Activated CD4-positive, alpha-beta T cell treated with anti-CD3 and anti-CD28 coated beads, Interleukin-2, amount 10 ng/mL, durations not matched to agents 24 days and 14 days (primary cell): ENCODE measurements at places on chromosomes 5 and 9. TPM values are rescaled to one million over a fixed set of nuclear protein-coding genes. Genes with fewer than 3 reads are reported as not detected.

- DNase-seq, result no peak
- no peak overlapping the region for H3K27ac ChIP-seq
- no peak overlapping the region for H3K4me3 ChIP-seq
Observed at GRCh38 chr9:18588002-18588401, 114.0 kb downstream of the ADAMTSL1 start.

DNA sequence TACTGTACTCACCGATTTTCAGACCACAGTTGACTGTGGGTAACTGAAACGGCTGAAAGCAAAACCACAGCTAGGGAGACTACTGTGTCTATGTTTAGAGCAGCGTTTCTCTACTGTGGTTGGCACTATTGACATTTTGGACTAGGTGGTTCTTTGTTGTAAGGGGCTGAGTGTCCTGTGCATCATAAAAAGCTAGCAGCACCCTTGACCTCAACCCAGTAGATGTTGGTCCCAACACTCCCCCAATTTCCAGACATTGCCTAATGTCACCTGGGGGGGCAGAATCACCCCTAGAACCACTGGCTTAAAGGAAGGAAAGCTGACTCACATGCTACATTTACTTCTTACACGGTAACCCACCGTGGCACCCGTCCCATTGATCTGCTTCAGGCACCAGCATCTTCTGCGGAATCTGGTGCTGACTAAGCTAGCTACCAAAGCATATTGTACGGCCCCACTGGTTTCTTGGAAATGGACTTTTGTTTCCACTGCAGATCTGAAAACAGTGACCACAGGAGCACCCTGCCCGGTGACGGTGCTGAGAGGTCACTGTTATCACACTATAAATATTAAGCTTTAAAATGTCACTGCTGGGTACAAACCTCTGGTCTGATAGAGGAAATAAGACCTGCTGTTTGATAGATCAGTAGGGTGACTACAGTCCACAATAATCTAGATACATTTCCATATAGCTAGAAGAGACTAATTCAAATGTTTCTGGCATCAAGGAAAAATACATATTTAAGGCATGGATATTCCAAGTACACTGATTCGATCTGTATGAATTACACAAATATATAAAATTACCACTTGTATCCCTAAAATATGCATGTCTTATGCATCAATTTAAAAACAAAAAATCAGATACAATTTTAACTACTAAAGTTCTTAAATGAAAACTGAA is 151.4 kb downstream of the HSD17B3 start:
- peak overlapping the region; percentile 58 for H3K4me3 ChIP-seq
- H3K27ac ChIP-seq, result peak overlapping the region; percentile 68
- H3K4me1 ChIP-seq, result peaks cover 32% of the 10 kb centered on the region
- H3K27me3 ChIP-seq, result peaks cover 21% of the 10 kb centered on the region
- peak; percentile 83 for DNase-seq

GRCh38 chr5:125306741-125307140 is 560.3 kb upstream of the ZNF608 start:
- DNase-seq, result no peak
- no peaks in the 10 kb centered on the region for H3K27me3 ChIP-seq
- no peak overlapping the region for H3K27ac ChIP-seq
- no peak overlapping the region for H3K4me3 ChIP-seq
- H3K4me1 ChIP-seq, result no peaks in the 10 kb centered on the region
- no peaks in the 10 kb centered on the region for H3K36me3 ChIP-seq

- no peaks in the 10 kb centered on the region for H3K4me1 ChIP-seq
- no peak overlapping the region for H3K27ac ChIP-seq
- no peak for DNase-seq
- no peaks in the 10 kb centered on the region for H3K27me3 ChIP-seq
- no peaks in the 10 kb centered on the region for H3K36me3 ChIP-seq
Observed at GRCh38 chr5:160699301-160699700, 152.7 kb downstream of the ATP10B start.

OTP gene
- total RNA-seq, result not detected in 2 replicates
